ENCODE measurements at places on chromosomes 2 and 18. TPM values are rescaled to one million over a fixed set of nuclear protein-coding genes. Genes with fewer than 3 reads are reported as not detected.

Gene CMPK2
- 1.4 TPM for total RNA-seq

Gene SCN2A
- 0.21 TPM for total RNA-seq

Gene SMIM21
- under 0.01 TPM for total RNA-seq

Gene ZBTB7C
- total RNA-seq = under 0.01 TPM

Gene DPP4
- total RNA-seq = 1.3 TPM

Gene IL18RAP
- 0.48 TPM for total RNA-seq

Gene ABCG8
- total RNA-seq = under 0.01 TPM

Gene PRKAG3
- total RNA-seq = not detected

Gene GPR17
- total RNA-seq = not detected

Gene MEMO1
- total RNA-seq = 35.2 TPM

Gene ASB18
- total RNA-seq = not detected

Gene PLA2R1
- 4.0 TPM for total RNA-seq

Gene GAL3ST2
- total RNA-seq = not detected

Gene NYAP2
- under 0.01 TPM for total RNA-seq

Gene SS18
- total RNA-seq = 150 TPM

Gene TPO
- not detected for total RNA-seq

Gene ASPRV1
- under 0.01 TPM for total RNA-seq

Gene C2orf92
- 0.24 TPM for total RNA-seq

Gene SFTPB
- not detected for total RNA-seq

Gene YES1
- total RNA-seq = 274 TPM

Gene IL1RL1
- 11.6 TPM for total RNA-seq

Gene LRRFIP1
- 94.6 TPM for total RNA-seq

Gene TEKT4
- total RNA-seq = not detected

Gene ANKRD30B
- total RNA-seq = not detected

Gene AKAIN1
- total RNA-seq = not detected

Gene ZNF519
- 3.0 TPM for total RNA-seq

Gene C2orf81
- 0.72 TPM for total RNA-seq

Gene STPG4
- total RNA-seq = not detected

Gene CNTNAP5
- total RNA-seq = not detected

Gene MEIS1
- total RNA-seq = 26.4 TPM

Gene GAD1
- total RNA-seq = 4.9 TPM

Data from tracheal epithelial cell (primary cell).